ENCODE measurements at places on chromosomes 13 and 19.

DNA sequence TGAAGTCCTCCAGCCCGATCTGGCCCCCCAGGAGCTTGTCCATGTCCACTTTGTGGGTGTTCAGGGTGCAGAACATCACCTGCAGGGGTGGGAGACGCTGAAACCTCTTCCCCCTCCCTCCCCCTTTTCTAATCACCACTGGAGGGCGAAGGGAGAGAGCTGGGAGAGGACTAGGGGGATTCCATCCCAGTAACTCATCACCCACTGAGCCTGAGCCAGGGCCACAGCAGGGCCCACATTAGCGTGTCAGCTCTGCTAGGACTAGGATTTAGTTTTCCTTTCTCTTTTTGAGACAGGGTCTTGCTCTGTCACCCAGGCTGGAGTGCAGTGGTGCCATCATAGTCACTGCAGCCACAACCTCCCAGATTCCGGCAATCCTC, 5.5 kb upstream of the PTGER1 start:
- DNase-seq = no peak

DNA sequence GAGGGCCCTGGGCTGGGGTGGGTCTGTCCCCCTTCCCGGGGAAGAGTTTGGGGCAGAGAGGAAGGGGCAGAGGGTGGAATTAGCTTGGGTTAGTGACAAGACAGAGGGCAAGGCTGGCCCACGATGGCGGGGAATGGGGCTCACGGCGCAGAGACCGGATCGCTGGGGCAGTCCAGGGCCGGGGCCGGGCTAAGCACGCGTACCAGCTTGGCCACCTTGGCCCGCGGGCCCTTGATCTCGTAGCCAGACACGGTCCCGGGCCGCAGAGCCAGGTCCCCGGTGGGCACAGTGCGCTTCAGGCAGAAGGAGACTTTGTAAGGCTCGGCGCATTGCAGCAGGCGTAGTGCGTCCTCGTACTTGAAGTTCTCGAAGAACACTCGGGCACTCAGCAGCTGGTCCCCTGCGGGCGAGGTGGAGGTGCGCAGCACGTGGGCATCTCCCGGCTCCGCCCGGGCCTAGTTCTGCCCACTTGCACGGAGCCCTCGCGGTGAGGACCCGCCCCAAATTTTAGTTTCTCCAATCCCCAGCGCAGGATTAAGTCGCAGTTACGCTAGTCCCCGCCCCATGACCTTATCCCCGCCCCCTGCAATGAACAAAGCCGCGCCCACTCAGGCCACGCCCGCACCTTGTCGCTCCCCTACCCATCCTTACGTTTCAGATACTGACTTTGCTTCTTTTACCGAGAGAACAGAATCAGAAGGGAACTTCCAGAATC, 8.6 kb upstream of the HIPK4 start:
- no peak for DNase-seq

- no peak for DNase-seq
These were observed 83.1 kb upstream of the OXGR1 start for GRCh38 chr13:97077341-97077740.

DNA sequence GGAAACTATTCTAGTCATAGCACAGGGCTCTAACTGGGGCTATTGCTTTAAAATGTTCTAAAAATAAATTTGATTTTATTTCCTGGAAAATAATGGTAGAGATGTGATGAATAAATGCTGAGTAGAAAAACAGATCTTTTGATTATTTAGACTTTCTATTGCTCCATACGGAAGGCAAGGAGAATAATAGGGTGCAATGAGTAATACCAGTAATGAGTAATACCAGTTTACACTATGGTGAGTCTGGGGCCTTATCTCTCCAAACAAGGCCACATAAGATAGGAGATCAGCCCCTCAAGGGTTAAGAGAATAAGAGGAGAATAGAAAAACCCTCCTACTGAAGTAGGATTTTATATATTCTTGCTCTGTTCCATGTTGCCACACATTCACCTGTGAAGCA, 390.4 kb downstream of the KLF5 start:
- DNase-seq = no peak

DNA sequence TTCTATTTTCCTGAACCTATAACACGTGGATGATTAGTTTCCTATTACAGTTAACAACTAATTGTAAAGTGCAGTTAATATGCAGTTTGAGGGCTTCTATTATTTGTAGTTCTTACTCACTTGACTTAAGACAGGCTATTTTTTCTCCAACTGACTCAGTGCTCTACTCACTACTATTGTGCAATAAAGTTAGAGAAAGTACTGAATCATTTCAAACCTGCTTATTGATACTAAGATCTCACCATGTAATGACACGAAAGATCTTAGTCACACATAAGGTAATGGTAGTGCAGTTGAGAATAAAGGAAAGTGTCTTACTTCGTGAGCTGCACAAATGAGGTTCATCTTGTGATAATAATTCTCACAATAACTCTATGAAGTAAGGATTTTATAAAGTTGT, 22.8 kb upstream of the ITM2B start:
- no peak for DNase-seq

All from left hindlimb (tissue), 1 donor.